ENCODE measurements at places on chromosomes 16 and 17. TPM values are rescaled to one million over a fixed set of nuclear protein-coding genes. Genes with fewer than 3 reads are reported as not detected.

DNA sequence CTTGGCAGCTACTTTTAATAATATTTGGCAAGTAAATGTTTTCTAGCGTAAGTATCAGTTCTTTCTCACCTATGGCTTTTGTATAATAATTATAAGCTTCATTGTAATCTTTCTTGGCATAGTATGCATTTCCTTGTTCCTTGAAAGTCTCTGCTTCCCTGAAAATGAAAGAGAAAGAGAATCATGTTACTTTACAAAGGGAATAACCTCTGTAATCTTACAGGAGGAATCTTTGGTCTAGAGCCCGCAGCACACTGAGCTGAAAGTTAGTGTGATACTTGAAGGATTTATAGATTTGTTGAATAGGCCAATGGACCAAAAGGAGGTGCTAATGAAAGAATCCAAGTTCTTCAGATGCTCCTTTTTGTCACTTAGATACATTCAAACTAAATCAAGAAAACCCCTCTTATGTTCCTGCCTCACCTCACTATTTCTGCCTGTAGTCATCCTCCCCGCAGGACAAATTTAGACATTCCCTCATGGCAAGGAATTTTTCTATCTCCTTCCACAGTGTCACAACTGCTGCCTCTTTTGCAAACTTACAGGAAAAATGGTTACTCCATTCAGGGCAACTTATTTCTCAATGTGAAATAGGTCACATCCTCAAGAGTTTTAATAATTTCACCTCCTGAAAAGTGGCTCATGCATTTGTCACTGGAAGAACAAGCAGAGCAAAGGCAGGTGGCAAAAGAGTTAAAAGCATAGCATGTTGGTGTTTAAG, 16.7 kb downstream of the DNAJC7 start:
- no peak for DNase-seq

DNA sequence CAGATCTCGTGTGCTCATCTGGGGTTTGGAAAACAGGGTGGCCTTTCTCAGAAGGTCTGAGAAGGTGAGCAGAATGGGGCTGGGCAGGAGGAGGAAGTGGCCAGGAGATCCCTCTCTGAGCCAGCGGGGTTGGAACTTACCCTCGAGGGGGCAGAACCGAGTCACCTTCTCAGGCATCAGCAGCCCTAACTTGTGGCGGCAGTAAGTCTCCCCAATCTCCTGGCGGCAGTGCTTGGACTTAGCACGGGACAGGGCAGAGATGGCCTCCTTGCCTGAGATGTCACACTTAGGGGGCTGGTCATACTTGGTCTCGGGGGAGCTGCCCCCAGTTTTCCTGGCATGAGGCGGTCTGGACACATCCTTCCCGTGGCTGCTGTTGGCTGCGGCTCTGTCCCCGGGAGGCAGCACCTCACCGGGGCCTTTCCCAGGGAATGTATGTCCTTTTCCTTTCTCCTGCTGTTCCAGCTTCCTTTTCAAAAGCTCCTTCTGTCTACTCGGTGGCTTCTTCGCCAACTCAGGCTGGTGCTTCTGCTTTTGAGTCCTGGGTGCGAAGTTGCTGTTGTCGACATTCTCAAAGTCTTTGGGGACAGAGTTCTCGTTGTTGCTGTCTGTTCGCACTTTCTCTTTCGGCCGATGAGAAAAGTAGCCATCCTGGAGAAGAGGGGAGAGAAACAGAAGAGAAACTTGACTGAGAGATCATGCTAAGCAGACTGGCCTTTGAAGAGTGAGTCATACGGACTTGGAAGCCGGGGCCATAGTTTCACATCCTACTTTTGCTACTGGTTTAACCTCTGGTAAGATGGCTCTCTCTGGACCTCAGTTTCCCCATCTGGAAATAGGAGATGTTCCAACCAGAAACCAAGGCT, 211.7 kb downstream of the XYLT1 start:
- peak; percentile 50 for DNase-seq

DNA sequence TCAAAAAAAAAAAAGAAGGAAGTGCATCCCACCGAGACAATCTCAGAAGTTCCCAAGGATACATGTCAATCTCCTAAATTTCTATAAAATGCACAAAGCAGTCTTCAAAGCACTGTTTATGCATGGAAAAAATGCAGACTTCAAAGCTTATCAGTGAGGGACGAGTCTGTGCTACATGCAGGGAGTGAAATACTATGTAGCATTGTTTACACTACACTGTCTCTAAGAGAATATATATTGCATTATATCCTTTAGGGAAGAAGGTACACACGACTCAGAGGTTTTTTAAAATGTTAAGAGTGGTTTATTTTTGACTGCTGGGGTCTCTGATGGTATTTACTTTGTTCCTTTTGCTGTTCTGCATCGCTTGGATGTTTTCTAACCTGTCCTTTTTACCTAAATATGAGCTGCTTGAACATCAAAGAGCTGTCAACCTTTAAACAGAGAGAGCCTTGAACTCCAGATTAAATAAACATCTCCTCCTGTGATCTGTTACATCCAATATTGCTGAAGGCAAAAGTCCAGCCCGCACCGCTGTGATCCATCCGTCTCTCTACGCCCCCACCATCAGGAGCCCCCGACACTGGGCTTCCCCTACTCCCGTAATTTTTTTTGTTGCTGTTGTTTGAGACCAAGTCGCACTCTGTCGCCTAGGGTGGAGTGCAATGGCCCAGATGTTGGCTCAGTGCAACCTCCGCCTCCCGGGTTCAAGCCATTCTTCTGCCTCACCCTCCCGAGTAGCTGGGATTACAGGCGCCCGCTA, 1.4 kb downstream of the FBXO31 start:
- no peak for DNase-seq

GRCh38 chr16:48433116-48433849, 48.1 kb upstream of the SIAH1 start:
- DNase-seq = no peak

GRCh38 chr16:79328402-79329165, 272.0 kb downstream of the MAF start:
- no peak for DNase-seq

- no peak for DNase-seq
Measured at GRCh38 chr17:46813920-46814319, 4.6 kb downstream of the WNT3 start.

The MGRN1 gene
- total RNA-seq = 71.9 TPM
